HT1080 (cell line): ENCODE measurements at places on chromosomes 4 and X. TPM values are rescaled to one million over a fixed set of nuclear protein-coding genes. Genes with fewer than 3 reads are reported as not detected.

- no peak for DNase-seq
Observed at GRCh38 chr4:6573986-6574746, 823 bp upstream of the MAN2B2 start.

The RPS6KA6 gene
- not detected in 2 replicates for total RNA-seq

DNA sequence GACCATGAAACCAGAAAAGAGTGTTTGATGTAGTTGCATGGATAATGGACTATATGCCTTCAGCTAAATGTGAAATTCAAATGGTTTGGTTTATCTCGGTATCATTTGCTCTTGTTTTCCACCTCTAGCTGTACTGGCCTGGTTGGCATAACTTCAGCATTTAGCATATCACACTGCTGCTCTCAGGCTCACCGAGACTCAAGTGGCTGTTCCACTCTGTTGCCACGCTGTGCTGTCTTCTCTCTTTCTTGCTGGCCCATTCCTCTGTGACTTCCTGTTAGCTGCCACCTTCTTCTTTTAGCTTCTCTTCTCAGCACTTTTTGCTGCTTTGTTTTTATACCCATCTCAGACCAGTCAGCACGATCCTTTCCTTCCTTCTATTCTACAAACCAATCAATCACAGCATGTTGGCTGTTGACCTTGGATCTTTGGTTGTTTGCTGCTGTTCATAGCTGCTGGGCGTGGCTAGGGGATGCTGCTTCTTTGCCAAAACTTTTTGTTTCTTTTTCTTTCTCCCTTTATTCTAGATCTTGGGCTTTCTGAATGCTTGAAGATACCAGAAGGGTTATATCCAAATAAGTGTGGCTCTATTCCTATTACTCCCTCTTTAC is 24.0 kb downstream of the INTS6L start:
- DNase-seq: no peak

DNA sequence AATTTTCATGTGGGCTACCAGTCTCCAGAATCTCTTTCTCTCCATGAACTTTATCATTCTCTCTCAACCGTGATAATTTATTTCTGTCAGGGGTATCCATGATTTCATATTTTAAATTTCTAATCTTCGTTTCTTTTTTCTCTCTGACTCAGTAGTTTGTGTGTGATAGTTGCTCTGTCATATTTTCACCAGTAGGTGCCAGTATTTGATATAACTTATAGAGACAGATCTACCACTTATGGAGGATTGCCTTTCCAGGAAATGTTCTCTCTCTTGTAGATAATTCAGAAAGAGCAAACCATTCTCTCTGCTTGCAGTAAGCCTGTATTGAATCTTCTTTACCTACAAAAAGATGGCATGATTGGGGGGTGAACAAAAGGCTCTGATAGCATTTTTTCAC is 79.3 kb upstream of the DYNLT3 start:
- no peak for DNase-seq

DNA sequence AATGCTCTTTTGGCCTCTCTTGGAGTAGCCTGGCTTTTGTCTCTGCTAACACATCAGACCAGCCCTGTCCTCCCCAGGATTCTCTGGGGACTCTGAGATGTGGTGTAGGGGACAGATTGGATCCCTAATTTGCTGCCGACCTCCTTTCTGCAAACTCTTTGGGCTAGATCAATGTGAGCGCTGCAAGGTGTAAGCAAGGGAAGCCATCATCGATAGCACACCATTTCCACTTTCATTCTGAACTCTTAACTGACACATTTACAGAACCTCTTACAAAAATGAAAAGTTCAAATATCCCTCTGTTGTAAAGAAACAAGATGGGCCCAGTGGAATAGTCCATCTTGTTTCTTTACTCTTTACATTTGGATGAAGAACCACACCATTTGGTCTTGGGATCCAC is 46.6 kb downstream of the PGRMC2 start:
- DNase-seq: no peak

GRCh38 chr4:98540803-98541202 is 117.6 kb downstream of the TSPAN5 start:
- no peak for DNase-seq

DNA sequence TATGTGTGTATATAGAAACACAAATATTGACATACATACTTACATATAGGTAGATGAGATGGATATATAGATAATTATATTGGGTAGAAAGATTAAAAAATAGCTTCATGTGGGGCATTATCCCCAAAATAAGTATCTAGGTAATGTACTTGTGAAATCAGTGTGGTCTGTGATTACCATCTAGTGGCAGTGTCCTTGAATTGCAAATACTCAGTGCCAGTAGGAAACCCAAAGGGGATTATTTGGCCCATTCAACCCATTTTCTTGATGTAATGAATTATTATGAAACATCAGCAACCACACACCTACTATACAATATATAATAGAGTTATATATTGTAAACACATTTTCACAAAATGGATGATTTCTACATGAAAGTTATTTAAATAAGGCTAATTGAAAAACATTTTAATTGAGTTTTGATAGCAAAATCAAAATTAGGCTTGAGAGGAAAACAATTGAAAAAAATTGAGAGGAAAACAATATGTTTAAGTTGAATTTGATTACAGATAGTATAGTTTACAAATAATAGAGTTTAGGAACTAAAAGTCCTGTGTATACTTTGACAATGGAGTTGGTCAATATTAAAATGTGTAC is 389.4 kb downstream of the GALNTL6 start:
- DNase-seq: peak; percentile 13

- no peak for DNase-seq
Observed at GRCh38 chr4:75867130-75867529, 35.1 kb downstream of the PPEF2 start.

The COL25A1 gene
- 0.06 TPM in 1 of 2 replicates, not detected in the other for total RNA-seq

The SMPX gene
- total RNA-seq: not detected in 2 replicates

The AMOT gene
- 2.7 and 7.9 TPM in 2 replicates for total RNA-seq

DNA sequence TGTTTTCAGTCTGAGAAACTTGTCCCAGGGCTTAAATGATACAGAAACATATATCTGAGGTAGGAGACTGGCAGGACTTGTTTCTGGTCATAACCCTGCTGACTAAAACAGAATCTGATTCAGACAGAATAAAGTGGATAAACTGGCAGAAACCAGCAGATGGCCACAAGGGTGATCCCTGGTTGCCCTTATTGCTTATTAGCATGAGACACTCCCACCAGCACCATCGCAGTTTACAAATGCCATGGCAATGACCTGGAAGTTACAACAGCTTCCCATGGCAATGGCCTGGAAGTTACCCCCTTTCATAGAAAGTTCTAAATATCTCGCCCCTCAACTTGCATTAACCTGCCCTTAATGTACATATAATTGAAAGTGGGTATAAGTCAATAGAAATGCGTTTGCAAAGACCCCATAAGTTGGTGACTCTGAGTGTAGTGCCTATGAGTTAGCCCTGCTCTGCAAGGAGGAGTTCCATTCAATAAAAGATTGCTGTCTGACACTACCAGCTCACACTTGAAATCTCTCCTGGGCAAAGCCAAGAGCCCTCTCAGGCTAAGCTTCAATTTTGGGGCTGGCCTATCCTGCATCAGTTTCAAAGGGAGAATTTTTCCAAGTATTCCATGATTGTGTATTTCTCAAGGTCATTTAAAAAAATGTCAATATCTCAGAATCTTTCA is 52.9 kb upstream of the PAGE5 start:
- peak; percentile 14 for DNase-seq

- peak; percentile 25 for DNase-seq
Observed at GRCh38 chrX:20382518-20383297, 116.0 kb upstream of the RPS6KA3 start.
